ENCODE measurements at places on chromosomes 7 and 10.
A peak's percentile ranks its signal among the peaks of the same experiment; 100 is the strongest.

DNA sequence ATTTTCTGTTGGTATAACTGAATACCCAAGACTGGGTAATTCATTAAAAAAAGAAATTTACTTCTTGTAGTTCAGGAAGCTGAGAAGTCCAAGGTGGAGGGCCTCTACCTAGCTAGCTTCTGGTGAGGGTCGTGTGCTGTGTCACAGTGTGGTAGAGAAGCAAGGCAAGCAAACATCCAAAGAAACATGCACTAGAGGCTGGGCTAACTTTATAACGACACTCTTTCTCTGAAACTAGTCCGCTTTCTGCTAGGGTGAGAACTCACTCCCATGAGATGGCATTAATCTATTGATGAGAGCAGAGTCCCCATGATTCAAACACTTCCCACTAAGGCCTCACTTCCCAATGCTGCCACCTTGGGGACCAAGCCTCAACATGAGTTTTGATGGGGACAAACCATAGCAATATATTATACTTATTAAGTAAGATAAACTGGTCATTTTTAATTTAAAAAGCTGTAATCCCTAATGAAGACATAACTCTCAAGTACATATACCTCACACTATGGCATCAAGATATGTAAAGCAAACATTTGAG is 50.8 kb downstream of the PHYHIPL start:
- DNase-seq: no peak

DNA sequence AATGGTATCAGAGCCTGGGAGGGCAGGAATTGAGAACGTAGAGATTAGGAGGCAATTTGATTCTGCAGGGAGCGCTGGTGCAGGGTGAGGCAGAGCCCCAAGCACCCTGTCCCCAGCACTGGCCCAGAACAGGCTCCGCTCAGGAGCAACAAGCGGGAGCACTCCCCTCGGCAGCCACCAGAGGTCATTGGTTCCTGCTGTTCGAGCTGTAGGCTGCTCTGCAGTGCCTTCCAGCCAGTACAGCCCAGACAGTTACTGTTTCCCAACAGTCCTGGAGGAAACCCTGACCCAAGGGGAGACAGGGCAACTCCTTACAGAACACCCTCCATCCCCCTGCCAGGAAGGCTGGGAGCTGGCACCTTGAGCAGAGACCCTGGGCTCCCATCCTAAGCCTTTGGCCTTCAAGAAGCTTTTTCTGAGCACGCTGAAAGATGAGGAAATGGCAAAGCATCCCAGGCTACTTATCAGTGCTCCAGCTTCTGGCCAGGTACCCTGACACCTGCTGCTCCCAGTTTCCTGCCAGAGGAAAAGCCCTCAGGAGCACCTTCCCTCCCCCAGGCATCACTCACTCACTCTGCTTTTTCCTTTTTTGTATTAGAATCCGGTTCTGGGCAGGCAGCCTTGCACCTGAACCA is 71.2 kb upstream of the EFCAB10 start:
- DNase-seq: peak; percentile 42

- no peak for DNase-seq
Measured at GRCh38 chr7:54940748-54941147, 78.1 kb upstream of the EGFR start.

DNA sequence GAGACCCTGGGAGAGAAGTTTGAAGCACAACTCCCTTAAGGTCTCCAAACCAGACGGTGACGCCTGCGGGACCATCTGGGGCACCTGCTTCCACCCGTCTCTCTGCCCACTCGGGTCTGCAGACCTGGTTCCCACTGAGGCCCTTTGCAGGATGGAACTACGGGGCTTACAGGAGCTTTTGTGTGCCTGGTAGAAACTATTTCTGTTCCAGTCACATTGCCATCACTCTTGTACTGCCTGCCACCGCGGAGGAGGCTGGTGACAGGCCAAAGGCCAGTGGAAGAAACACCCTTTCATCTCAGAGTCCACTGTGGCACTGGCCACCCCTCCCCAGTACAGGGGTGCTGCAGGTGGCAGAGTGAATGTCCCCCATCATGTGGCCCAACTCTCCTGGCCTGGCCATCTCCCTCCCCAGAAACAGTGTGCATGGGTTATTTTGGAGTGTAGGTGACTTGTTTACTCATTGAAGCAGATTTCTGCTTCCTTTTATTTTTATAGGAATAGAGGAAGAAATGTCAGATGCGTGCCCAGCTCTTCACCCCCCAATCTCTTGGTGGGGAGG is 10.8 kb downstream of the SERPINE1 start:
- no peak for DNase-seq

GRCh38 chr7:115056019-115056418 is 134.1 kb downstream of the MDFIC start:
- no peak for DNase-seq

GRCh38 chr10:119304541-119304940 is 97.2 kb downstream of the GRK5 start:
- DNase-seq: no peak

DNA sequence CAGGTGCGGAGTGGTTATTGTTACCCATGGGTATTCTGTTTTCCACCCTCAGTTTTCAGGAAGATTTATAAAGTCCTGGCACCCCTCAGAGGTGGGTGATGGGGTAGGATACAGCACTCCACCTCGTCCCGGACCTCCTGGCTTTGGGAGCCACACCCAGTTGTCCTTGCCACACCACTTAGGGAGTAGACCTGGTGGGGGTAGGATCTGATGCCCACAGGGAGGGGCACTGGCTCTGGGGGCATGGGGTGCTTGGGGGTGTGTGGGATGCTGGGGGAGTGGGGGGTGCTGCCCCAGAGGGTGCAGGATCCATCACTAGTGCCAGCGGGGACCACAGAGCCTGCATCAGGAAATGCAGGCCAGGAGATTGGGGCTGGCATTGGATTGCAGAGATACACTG is 4.5 kb downstream of the ZNF511 start:
- DNase-seq: no peak

- DNase-seq: no peak
Measured at GRCh38 chr10:122050811-122051210, 61.8 kb downstream of the TACC2 start.

GRCh38 chr10:71696628-71697326 is 22.8 kb downstream of the C10orf105 start:
- DNase-seq: peak; percentile 40

GRCh38 chr7:125061776-125062397 is 132.3 kb upstream of the POT1 start:
- no peak for DNase-seq

DNA sequence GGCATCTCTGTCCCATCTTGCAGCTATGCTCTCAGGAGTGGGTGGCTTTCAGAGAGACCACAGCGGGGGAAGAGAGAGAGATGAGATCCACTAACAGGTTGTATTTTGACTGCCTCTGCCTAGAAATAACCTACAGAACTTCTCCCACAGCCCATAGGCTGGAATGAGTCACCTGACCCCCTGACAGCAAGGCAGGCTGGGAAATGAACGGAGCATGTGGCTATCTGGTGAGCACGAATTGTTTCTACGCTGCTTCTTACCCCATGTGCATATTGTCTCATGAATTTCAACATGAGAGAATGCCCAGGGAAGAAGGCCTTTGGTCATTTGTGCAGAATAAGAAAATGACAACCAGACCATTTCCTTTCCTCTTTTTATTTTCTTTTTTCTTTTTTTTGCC is 151.3 kb downstream of the SNX10 start:
- no peak for DNase-seq

DNA sequence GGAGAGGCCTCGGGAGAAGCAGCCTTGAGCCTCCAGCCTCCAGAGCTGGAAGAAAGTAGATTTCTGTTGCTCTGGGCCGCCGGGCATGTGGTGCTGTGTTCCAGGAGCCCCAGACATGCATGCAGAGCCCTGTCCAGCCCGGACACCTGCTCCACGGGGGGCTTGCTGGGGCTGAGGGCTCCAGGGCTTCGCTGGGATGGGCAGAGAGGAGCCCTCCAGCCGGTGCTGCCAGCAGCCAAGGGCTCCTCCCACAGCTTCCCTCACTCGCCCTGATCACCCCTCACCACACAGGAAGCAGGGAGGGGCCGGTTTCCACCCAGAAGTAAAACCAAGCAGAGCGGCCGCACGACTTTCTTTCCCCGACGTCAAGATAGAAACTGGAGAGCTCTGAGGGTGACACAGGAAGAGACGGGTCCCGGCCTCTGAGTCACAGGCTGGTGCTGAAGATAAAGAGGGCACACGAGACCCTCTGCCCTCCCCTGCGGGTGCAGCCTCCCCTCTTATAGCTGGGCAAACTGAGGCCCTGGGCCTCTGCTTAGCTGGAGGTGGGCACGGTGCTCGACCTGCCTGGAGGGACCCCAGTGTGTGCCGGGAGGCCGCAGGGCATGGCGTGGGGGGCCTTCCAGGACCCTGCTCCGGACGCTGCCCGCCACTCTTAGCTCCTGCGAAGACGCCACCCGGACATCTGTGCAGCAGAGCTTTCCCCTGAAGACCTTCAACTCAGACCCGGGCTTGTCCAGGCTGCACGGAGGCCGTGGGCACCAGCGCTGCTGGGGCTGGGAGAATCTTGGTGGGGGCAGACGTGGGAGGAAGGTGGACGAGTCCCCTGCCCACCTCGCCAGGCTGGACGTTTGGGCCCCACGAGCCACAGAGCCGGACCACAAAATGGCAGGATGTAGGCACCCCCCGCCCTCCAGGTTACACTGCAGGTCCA is 31.1 kb downstream of the ADAP1 start:
- DNase-seq: peak; percentile 86

DNA sequence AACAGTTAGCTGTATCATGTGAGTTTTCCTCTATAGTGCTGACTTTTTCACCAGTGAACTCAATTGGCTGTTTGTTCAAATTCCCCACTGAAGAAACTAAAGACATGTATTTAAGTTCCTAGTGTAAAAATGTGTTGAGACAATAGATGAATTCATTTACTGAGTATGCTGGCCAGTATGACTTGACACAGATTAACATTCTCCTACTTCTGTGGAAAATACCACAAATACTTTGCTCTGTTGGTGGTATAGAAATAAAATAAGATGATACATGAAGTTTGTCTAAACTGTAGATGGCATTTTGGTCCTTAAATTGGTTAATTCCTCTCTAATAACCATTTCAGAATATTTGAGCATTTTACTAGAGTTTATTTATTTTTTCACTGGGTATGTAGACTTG is 227.7 kb upstream of the TEX47 start:
- DNase-seq: no peak

DNA sequence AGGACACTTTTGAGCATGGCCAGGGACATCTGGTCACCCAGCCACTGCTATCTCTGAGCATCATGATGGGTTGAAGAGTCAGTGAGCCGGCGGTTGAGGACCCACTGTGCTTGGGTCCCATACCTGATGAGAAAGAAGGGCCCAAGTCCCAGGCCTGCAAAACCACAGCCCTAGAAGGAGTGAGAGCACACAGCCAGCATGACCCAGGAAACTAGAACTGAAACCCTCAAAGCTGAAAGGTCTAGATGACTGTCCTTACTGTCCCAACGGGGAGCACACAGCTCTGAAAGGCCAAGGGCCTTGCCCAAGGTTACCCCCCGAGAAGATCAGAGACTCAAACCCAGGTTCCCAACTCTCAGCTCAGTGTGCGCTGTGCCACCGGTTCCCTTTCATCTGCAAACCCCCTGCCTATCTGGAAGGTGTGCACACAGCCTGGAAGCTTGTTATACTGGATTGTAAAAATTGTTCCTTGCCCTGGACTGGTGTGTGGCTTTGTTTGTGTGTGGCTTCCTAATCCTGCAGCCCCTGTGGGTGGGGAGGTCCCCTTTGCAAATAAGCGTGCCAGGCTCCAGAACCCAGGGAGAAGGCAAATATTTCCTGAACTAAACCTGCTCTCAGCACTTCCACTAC is 22.6 kb upstream of the PSAP start:
- DNase-seq: no peak

Measured in activated T-helper 1 cell treated with Interleukin-2 at 50 U/mL for 16 hours (primary cell).